ENCODE measurements at places on chromosomes 6 and 20. TPM values are rescaled to one million over a fixed set of nuclear protein-coding genes. Genes with fewer than 3 reads are reported as not detected.
A peak's percentile ranks its signal among the peaks of the same experiment; 100 is the strongest.

- no peak overlapping the region for H3K4me3 ChIP-seq
- no peaks in the 10 kb centered on the region for H3K36me3 ChIP-seq
- H3K4me1 ChIP-seq, result peaks cover 25% of the 10 kb centered on the region
- no peak for DNase-seq
- no peak overlapping the region for H3K27ac ChIP-seq
- no peaks in the 10 kb centered on the region for H3K27me3 ChIP-seq
Measured at GRCh38 chr6:11607383-11607782, 69.8 kb downstream of the TMEM170B start.

DNA sequence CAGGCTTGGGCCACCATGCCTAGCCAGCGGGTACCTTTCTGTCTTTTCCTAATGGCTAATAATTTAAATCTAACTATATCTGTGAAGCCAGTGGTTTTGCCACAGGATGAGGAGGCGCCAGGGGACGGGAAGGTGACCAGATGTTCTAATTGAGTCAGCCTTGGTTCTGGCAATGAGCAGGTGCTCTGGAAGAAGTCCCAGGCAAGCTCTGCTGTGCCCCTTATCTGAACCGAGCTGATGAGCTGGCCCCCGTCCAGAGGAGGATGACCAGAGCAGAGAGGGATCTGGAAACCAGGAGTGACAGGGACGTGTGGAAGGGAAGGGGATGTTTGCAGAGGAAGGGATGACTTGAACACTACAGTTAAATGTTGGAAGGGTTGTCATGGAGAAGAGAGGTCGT lies 46.7 kb downstream of the SLC35D3 start:
- H3K36me3 ChIP-seq, result no peaks in the 10 kb centered on the region
- no peak overlapping the region for H3K27ac ChIP-seq
- H3K4me1 ChIP-seq, result no peaks in the 10 kb centered on the region
- no peaks in the 10 kb centered on the region for H3K27me3 ChIP-seq

- no peak overlapping the region for H3K4me3 ChIP-seq
- H3K27ac ChIP-seq, result no peak overlapping the region
- H3K4me1 ChIP-seq, result peaks cover 1% of the 10 kb centered on the region
- no peaks in the 10 kb centered on the region for H3K27me3 ChIP-seq
- DNase-seq, result no peak
Measured at GRCh38 chr6:11771473-11772048, 7.0 kb downstream of the ADTRP start.

DNA sequence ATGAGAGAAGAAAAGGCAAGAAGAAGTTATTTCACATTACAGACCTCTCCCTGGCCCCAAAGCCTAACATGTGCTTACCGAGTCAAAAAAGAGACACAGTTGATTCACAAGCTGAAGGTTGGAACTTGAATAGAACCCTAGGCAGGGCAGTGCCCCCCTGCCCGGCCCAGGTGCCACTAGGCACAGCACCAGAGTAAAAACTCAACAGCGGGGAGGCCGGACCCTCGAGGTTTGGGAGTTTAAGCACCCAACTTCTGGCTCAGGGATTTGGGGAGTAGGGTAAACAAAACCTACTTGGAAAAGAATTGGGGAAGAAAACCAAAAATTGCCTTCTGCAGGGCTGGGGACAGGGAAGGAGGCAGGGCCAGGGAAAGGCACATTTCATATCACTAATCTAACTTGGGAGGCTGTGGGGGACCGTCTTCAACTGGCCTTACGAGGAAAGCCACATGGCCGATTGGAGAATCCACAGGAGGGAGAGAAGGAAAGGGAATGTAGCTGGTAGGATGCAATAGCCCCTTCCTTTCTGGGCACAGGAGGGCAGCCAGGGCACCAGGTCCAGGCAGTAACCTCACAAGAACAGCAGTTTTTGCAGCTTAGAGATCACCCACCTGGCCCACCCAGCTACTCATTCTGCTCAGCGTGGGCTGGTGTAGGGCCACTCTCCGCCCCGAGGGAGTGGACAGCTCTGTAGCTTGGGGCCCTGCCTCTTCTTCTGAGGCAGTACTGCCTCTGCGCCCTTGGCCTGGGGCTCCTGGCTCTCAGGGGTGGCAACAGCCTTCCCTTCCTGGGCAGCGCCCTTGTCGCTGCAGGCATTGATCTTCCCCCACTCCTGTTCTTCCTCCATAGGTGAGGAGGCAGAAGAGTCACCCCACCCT lies 1.8 kb upstream of the HEBP2 start:
- H3K36me3 ChIP-seq, result no peaks in the 10 kb centered on the region
- H3K4me1 ChIP-seq, result peaks cover 3% of the 10 kb centered on the region
- H3K27me3 ChIP-seq, result no peaks in the 10 kb centered on the region
- DNase-seq, result no peak

- no peaks in the 10 kb centered on the region for H3K36me3 ChIP-seq
- no peak overlapping the region for H3K27ac ChIP-seq
- H3K4me1 ChIP-seq, result peaks cover 2% of the 10 kb centered on the region
- peak; percentile 37 for DNase-seq
Measured at GRCh38 chr6:41367700-41368099, 32.3 kb downstream of the NCR2 start.

- peak overlapping the region; percentile 6 for H3K27ac ChIP-seq
- no peak overlapping the region for H3K4me3 ChIP-seq
- H3K4me1 ChIP-seq, result peaks cover 10% of the 10 kb centered on the region
- H3K36me3 ChIP-seq, result no peaks in the 10 kb centered on the region
Measured at GRCh38 chr6:22043284-22043962, 253.4 kb downstream of the PRL start.

DNA sequence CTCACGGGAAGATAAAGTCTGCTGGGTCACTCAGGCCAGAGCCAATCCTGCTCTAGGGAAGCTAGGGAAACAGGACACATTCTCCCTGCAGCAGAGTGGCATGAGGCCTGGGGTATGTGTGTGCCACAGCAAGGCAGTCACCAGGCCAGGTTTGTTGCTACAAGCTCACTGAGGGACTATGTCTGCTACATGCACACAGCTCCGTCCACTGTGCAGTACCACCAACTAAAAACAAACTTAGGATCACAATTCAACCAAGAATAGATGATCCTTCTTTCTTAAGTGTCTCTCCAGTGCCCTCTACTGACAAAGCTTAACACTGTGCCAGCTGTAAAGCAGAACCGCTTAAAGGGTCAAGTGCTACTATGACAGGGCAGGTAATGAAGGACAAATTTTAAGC lies 192.5 kb downstream of the PTPRK start:
- no peak overlapping the region for H3K27ac ChIP-seq
- H3K27me3 ChIP-seq, result no peaks in the 10 kb centered on the region
- no peaks in the 10 kb centered on the region for H3K4me1 ChIP-seq

DNA sequence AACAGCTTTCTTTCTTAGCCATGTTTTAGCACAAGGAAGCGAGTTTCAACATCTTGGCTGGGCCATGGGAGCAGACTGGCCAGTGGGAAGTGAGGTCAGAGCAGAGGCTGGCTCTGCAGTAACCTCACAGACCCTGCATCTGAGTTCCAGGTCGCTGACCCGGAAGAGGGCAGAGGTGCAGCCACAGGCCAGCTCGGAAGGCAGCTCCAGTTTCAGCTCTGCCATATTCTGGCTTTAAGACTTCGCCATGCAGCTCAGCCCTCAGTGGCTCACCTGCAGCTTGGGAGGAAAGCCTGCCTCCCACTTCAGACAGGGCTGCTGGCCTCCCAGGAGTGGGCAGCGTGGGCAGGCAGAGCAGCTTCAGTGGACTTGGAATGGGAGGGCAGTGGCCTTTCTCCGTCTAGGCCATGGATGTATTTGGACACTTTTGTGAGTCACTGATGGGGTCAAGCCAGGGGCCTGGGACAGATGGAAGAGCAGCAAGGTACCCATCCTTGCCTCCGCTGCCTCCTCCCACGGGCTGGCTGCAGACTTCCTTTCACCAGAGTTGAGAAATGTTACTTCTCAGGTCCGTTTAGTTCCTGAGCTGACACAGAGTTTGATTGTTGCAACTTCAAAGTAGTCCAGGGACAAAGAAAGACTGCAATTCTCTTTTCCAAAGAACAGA lies 18.5 kb downstream of the CST8 start:
- DNase-seq, result no peak
- no peak overlapping the region for H3K27ac ChIP-seq
- no peaks in the 10 kb centered on the region for H3K27me3 ChIP-seq
- H3K4me3 ChIP-seq, result no peak overlapping the region
- H3K36me3 ChIP-seq, result no peaks in the 10 kb centered on the region
- H3K4me1 ChIP-seq, result no peaks in the 10 kb centered on the region

GRCh38 chr6:40671001-40671693 lies 84.0 kb upstream of the LRFN2 start:
- peaks cover 5% of the 10 kb centered on the region for H3K4me1 ChIP-seq
- no peak overlapping the region for H3K4me3 ChIP-seq
- no peak for DNase-seq
- no peaks in the 10 kb centered on the region for H3K36me3 ChIP-seq

DNA sequence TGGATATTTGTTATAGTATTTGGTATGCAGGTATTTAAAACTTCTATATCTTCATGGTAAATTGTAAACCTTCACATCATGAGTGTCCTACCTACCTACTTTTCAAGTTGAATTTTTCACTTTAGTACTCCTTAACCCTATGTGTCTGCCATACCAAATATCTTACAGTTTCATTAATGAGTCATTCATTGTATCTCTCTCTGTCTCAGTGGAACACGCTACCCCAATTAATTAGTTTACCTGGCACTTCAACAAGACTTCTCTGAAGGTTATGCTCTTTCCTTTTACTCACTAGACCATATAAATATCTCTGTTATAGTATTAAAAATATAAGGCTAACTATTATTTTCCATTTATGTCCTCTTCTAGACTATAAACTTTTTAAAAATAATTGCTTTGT lies 123.9 kb upstream of the GJE1 start:
- H3K27ac ChIP-seq, result no peak overlapping the region
- H3K27me3 ChIP-seq, result no peaks in the 10 kb centered on the region
- no peaks in the 10 kb centered on the region for H3K4me1 ChIP-seq
- H3K36me3 ChIP-seq, result no peaks in the 10 kb centered on the region
- H3K4me3 ChIP-seq, result no peak overlapping the region
- no peak for DNase-seq

- H3K4me1 ChIP-seq, result no peaks in the 10 kb centered on the region
- H3K27me3 ChIP-seq, result no peaks in the 10 kb centered on the region
- H3K27ac ChIP-seq, result no peak overlapping the region
- no peak for DNase-seq
Measured at GRCh38 chr20:20259533-20259932, 108.4 kb upstream of the INSM1 start.

GRCh38 chr20:52943185-52943841 lies 28.8 kb upstream of the TSHZ2 start:
- no peak overlapping the region for H3K27ac ChIP-seq
- no peaks in the 10 kb centered on the region for H3K27me3 ChIP-seq
- H3K4me3 ChIP-seq, result no peak overlapping the region

DNA sequence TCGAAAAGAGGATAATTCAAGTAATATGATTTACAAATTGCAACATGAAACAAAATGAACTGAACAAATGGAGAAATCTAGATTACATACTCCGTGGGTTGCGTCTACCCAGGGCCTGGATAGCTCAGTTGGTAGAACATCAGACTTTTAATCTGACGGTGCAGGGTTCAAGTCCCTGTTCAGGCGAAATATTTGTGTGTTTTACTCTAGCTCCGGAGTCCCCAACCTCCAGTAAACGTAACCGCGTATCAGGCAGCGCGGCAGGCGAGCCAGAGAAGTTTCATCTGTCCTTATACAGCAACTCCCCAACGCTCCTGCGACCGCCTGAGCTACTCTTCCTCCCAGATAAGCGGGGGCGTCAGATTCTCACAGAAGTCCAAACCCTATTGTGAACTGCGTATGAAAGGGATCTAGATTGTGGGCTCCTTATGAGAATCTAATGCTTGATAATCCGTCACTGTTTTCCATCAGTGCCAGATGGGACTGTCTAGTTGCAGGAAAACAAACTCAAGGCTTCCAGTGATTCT lies 176.1 kb downstream of the TRIM27 start:
- H3K4me3 ChIP-seq, result no peak overlapping the region
- no peaks in the 10 kb centered on the region for H3K27me3 ChIP-seq
- no peak for DNase-seq
- H3K27ac ChIP-seq, result no peak overlapping the region

GRCh38 chr20:51512645-51513044 lies 29.9 kb downstream of the NFATC2 start:
- no peak overlapping the region for H3K27ac ChIP-seq
- H3K27me3 ChIP-seq, result no peaks in the 10 kb centered on the region
- no peaks in the 10 kb centered on the region for H3K4me1 ChIP-seq

- H3K4me3 ChIP-seq, result no peak overlapping the region
Measured at GRCh38 chr6:14316651-14317386, 199.2 kb downstream of the CD83 start.

- no peaks in the 10 kb centered on the region for H3K27me3 ChIP-seq
- no peaks in the 10 kb centered on the region for H3K4me1 ChIP-seq
- H3K36me3 ChIP-seq, result no peaks in the 10 kb centered on the region
- no peak for DNase-seq
Measured at GRCh38 chr20:44660581-44660980, 9.1 kb upstream of the ADA start.

- H3K27ac ChIP-seq, result no peak within 1 kb of the TSS
- peak within 1 kb of the TSS; percentile 36 for H3K4me3 ChIP-seq
- no peaks in the 10 kb centered on the region for H3K27me3 ChIP-seq
- no peak for DNase-seq
- no peaks in the 10 kb centered on the region for H3K4me1 ChIP-seq
Measured at GRCh38 chr20:46894579-46894958, at the start of gene EYA2. Gene EYA2 (plus strand): TSS chr20:46894843. CDS start chr20:46990011, 95,168 bp downstream.

DNA sequence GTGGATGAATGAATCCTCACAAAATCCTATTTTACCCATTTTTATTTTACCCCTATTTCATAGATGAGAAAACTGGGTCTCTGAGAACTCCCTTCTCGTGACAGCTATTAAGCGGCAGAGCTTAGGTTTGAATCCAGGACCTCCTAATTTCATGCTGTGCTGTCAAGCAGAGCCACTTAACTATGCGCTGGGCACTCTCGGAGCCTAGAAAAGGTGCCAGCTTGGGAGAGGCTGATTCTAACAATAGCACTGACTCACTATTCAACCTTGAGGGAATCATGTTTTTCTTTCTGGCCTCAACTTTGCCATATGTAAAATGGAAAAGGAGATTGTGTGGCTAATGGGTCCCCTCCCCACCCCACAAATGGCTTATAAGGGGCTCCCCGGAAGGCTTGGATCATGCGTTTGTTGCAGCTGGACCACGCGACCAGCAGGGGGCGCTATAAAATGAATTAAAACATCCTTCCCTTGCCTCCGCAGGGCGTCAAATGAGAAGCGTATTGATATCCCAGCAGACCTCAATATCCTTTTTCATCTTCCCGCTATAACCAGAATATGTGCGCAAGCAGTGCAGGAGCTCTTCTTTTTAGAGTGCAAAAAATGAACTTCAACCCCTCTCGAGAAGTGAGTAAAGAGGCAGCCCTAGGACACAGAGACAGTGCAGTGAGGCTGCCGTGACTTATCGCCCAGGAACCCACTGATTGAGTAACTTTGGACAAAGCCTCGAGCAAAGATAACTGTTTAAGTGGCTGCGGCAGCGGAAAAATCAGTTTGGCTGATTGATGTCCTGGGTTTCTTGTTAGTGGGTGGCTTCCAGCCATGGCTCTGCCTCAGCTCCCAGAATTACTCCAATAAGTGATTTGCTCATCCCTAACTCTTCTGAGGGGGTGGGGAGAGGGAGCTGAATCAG lies 12.8 kb upstream of the PDYN start:
- H3K4me1 ChIP-seq, result no peaks in the 10 kb centered on the region
- DNase-seq, result no peak
- no peak overlapping the region for H3K27ac ChIP-seq
- H3K27me3 ChIP-seq, result no peaks in the 10 kb centered on the region
- no peak overlapping the region for H3K4me3 ChIP-seq

GRCh38 chr6:7805850-7806214 lies 79.9 kb downstream of the BMP6 start:
- no peaks in the 10 kb centered on the region for H3K27me3 ChIP-seq
- H3K4me1 ChIP-seq, result peaks cover 5% of the 10 kb centered on the region
- H3K4me3 ChIP-seq, result no peak overlapping the region

PLAGL1 gene
- total RNA-seq, result 19.0 TPM

OGFRL1 gene
- 9.3 TPM for total RNA-seq

KCNK5 gene
- 9.7 TPM for total RNA-seq

FRS3 gene
- total RNA-seq, result 8.4 TPM

BPIFB4 gene
- total RNA-seq, result not detected

SLC35D3 gene
- not detected for total RNA-seq

ANGPT4 gene
- total RNA-seq, result 1.9 TPM

SLC25A27 gene
- 40.8 TPM for total RNA-seq

DYNLT2 gene
- 3.1 TPM for total RNA-seq
